WTC11 (cell line): ENCODE measurements at places on chromosomes 7 and 10. TPM values are rescaled to one million over a fixed set of nuclear protein-coding genes. Genes with fewer than 3 reads are reported as not detected.

GRCh38 chr10:80471001-80471400 is 16.9 kb downstream of the TSPAN14 start:
- no peak for DNase-seq

DNA sequence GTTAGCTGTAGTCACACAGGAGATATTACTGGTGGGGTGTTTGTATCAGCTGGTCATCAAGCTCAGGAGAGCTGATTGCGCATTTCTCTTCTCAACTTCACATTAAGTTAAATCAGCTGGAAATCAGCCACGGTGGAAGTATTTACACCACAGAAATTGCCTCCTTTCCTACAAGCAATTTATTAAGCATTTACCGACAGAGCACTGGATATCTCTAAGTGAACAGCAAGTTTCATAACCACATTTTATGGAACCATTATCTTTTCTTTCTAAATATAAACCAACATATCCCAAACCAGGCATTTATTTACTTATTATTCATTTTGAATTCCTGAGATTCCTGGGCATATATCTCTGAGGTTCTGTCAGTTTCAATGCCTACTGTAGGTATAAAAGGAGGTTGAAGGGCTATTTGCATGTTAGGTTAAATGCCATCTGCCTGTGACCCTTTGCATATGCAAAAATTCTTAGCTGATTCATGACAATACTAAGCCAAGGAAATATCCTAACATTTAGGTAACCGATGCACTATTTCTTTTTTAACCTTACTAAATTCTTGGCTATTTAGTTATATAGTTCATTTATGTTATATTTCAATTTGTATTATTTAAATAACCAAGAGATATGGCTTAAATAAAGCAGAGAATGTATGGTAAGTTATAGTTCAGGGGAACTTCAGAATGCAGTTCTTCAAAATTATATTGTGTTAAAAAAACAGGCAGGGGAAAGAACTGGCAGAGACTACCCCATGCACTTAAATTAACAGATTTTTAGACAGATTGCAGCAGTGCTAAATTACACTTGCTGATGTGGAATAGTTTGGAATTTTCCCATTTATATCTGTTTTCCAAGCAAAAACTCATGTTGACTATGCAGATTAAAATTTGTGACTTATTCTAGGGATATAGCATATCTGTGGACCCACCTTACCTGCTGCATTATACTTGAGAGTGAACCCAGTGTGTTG is 56.8 kb downstream of the DYNC1I1 start:
- DNase-seq: no peak

GRCh38 chr7:135359615-135360014 is 126.0 kb downstream of the STRA8 start:
- no peak for DNase-seq

GRCh38 chr7:82202107-82202506 is 241.5 kb downstream of the CACNA2D1 start:
- DNase-seq: no peak

DNA sequence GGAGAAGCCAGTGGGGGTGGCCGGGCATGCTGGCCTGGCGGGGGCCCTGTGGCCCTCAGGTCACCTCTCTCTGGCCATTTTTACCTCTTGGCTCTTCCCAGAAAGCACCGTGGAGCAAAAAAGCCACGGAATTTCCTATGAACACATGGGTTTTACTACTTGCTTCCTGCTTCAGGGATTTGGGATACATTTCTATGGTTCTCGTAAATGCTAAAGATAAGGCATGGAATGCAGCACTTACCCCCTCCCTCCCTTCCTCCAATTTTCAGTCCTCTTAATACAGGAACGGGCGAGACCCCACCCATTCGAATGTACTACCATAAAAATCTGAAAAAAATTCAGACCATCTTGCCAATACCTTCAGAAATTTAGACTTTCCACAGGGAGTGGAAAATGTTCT is 279.7 kb downstream of the ARHGAP12 start:
- no peak for DNase-seq

DNA sequence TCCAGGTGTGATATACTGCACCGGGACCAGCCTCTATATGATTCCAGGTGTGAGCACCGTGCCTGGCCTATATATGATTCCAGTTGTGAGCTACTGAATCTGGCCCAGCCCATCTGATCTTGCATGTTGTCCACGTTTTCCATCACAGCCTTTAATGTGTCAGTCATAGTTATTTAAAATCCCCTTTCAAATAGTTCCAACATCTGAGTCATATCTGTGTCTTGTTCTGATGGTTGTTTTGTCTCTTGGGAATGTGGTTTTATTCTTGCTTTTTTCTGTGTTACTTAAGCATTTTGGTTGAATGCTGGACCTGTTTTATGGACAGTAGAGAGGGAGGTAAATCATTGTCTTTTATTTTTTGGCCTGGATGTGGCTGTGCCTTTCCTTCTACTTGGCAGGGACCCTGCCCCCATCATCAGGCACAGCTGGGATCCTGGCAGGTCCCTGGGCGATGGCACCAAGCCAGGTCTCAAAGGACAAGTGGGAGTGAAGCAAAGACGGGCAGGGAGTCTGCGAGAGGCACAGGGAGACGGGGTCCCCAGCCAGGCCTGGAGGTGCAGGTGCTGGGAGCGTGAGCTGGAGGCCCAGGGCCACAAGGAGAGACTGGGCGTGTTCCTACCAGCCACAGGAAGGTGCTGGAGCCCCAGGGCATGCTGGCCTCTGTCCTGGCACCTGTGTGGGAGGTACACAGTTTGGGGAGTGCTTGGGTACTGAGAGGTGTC is 94.7 kb downstream of the DYNC2I1 start:
- no peak for DNase-seq

DNA sequence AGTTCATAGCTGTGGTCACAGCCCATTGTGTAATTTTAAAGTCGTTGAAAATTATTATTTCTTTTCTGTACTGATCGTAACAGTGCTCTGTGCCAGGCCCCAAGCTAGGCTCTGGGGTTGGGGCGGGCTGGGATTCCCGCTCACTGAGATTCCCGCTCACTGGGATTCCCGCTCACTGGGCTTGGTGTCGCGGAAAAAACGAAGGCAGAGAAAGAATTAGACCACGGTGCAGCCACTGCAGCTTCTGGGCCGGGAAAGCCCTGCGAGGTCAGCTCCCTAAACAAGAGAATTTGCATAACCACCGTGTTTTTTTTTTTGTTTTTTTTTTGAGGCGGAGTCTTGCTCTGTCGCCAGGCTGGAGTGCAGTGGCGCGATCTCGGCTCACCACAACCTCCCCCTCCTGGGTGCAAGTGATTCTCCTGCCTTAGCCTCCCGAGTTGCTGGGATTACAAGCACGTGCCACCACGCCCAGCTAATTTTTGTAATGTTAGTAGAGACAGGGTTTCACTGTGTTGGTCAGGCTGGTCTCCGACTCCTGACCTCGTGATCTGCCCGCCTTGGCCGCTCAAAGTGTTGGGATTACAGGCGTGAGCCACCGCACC is 31.2 kb downstream of the FOXK1 start:
- no peak for DNase-seq

GRCh38 chr7:44867073-44867995 is 18.0 kb downstream of the PURB start:
- no peak for DNase-seq

GRCh38 chr10:115049318-115049717 is 43.8 kb upstream of the ATRNL1 start:
- DNase-seq: no peak

DNA sequence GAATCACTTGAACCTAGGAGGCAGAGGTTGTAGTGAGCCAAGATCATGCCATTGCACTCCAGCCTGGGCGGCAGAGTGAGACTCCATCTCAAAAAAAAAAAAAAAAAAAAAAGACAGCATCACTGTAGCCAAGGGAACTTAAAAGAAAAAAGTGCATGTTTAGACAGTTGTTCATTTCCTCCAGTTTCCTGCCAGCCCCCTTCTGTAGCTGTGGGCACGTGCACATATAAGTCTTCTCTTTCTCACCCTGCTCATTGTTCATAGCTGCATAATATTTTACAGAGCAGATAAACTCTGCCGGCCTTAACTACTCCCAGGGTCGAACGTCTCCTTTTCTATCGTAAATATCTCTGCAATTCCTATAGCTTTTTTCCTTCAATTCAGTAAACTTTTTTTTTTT is 132.6 kb downstream of the LHPP start:
- DNase-seq: no peak

GRCh38 chr10:62491597-62491996 is 117.4 kb downstream of the ZNF365 start:
- DNase-seq: no peak

GRCh38 chr10:11832042-11832441 is 8.9 kb downstream of the PROSER2 start:
- DNase-seq: no peak

DNA sequence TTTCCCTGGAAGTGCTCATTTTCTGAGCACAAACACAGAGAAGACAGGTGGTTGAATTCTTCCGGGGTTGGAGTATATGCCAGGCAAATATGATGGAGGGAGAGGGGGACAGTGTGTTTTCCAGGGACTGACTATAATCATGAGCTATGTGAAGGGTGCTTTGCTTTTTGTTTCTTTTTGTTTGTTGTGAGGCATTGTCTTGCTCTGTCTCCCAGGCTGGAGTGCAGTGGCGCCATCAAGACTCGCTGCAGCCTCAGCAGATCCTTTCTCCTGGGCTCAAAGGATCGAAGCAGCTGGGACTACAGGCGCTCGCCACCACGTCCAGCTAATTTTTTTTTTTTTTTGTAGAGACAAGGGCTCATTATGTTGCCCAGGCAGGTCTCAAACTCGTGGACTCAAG is 47.3 kb upstream of the CPN1 start:
- no peak for DNase-seq

DNA sequence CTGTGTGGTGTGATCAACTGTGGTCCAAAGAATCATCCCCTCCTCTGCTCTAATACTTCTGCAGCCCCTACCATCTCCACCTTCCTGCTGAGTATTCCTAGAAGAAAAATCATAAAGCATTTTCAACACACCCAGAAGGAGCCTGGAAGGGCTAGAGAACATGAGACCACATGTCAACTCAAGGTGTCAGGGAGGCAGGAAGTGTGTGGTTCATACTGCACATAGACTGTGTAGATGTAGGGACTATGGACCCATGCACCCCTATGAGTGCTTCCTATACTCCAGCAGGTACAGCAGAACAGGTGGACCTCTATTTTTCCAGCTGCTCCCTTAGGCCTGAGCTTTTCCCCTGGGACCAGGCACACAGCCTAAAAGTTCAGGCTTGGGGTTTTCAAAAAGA is 2.6 kb upstream of the ZNF746 start:
- no peak for DNase-seq

DNA sequence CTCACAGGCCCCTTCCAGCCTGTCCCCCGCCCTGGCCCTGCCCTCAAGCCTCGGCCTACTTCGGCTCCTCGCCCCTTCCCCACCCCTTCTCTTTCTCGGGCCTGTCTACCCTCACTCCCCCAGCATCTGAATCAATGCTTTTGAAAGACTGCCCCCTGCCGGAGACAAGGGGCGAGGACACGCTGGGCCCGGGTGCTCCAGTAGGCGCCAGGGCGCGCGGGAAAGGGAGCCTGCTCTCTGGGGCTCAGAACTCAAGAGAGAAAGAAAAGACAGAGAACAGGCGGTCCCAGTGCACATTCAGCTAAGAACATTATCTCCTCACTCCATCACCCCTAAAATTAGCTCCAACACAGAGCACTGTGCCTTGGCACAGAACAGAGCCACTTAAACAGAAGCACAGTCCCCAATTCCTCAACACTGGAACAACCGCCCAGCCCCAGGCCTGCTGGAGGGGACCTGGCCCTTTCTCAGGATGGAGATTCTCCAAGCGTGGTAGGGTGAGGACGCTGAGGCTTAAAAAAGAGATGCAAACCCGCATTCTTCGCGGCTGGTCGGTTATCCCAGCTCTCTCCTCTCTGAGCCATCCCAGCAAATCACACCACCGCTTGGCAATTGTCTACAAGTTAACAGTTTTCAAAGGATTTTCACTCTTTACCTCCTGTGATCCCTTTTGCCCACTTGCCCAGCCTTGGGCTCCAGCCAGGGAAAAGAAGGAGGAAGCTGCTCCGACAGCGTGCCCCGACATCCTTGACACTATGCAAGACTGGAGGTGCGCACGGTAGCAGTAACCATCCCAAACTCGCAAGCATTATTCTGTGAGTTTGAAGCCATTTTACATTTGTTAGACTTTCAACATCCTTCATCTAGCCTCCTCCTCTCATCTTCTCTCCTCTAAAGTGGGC is 2.1 kb downstream of the GIGYF1 start:
- DNase-seq: peak; percentile 91

FAM131B gene
- total RNA-seq: 24.0 to 26.3 TPM (median 25.3 TPM) in 3 replicates

CLIP2 gene
- 48.1 to 49.7 TPM (median 48.4 TPM) in 3 replicates for total RNA-seq

BEND7 gene
- total RNA-seq: 12.8 to 15.8 TPM (median 13.4 TPM) in 3 replicates

NUTM2B gene
- total RNA-seq: 0.20 to 0.34 TPM (median 0.34 TPM) in 3 replicates

TUBAL3 gene
- 0.15 to 0.25 TPM in 2 of 3 replicates, not detected in the other for total RNA-seq

CFAP69 gene
- 2.7 to 3.4 TPM (median 3.3 TPM) in 3 replicates for total RNA-seq

ANKRD22 gene
- total RNA-seq: not detected in 3 replicates
